ENCODE measurements at places on chromosomes 16 and 17.

GRCh38 chr16:64730261-64730660 lies 391.6 kb downstream of the CDH11 start:
- DNase-seq, result no peak

DNA sequence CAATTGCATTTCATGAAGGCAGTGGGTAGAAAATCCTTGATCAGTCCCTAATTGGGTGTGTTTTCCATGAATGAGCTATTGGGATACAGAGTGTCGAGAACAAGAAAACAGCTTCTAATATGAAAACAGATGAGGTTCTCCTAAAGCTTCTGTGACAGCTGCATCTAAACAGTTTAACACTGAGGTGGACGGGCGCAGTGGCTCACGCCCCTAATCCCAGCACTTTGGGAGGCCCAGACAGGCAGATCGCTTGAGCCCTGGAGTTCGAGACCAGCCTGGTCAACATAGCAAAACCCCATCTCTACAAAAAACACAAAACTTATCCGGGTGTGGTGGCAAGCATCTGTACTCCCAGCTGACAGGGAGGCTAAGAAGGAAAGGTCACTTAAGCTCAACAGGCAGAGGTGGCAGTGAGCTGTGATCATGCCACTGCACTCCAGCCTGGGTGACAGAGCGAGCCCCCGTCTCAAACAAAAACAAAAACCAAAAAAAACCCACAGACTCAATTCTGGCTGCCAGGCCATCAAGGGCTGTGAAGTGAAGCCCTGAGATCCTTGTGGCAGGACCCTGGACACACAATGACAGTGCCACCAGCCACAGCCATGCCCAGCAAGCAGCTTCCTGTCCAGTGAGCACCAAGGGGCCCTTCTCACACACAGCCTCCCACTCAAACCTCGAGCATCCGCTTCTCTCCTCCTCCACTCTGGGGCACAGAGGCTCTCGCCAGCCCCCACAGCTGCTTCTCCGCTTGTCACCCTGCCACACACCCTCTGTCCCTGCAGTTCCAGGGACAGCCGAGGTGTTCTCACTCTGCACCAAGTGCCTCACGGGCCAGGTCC lies 44.0 kb downstream of the ANKRD11 start:
- no peak for DNase-seq

- no peak for DNase-seq
These were observed 4.3 kb upstream of the ODAD4 start for GRCh38 chr17:41925991-41926590.

- no peak for DNase-seq
These were observed 63.0 kb downstream of the MAF start for GRCh38 chr16:79537584-79537983.

DNA sequence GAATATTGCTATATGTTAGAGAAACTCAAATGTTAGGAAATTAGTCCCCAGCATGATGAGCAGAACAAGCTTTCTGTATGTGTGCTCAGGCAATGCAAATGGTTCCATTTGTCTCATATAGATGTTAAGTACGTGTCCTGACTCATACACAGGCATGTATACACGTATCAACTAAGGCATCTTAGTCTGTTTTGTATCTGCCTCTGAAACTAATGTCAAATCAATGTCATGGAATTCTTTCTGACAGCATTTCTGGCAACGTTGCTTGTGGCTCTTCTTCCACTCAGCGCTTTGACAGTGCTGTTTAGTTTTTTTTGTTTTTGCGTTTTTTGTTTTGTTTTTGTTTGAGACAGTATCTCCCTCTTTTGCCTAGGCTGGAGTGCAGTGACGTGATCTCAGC lies 111.9 kb downstream of the CNTNAP4 start:
- DNase-seq, result no peak

GRCh38 chr16:13621639-13622038 lies 298.3 kb upstream of the ERCC4 start:
- DNase-seq, result no peak

DNA sequence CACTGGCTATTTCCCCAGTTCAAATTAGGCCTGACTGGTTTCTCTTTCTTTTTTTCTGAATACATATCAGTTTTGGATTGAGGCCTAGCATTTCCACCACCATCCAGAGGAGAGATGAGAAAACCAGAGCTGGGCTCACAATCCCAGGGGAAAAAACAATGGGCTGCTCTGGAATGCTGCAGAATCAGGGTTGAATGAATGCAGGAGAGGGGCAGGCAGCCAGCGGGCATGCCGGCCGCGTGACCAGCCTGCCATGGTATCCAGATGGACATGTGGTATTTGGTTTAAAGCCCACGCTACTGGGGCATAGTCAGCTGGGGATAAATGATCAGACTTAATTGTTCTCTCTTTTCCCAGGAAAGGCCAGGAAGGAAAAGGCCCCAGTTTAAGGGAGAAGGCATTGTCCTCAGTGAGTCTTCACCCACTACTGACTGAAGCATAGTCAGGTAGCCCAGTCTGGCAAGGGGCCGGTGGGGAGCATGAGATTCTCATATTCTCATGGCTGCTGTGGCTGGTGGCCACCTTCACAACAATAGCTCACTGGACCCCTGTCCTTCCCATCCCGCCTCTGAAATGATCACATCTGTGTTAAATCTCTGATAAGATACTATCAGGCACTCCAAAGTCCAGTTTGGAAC lies 38.7 kb upstream of the RHOT1 start:
- DNase-seq, result no peak

DNA sequence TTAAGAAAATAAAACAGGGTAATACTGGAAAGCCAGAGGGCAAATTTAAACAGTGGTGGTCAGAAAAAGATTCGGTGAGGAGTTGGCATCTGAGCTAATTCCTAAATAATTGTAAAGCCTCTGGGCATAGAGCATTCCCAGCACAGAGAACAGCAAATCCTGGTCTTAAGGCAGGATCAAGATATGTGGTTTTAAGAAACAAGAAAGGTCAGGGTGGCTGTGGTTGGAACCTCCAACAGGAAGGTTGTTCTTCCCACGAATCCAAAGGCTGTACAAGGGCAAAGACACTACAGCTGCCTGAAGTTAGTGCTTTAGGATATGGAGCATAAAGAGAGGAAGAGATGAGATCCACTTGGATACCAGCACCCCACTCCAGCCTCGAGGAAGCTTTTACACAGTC lies 114.6 kb downstream of the ZNF18 start:
- DNase-seq, result no peak

DNA sequence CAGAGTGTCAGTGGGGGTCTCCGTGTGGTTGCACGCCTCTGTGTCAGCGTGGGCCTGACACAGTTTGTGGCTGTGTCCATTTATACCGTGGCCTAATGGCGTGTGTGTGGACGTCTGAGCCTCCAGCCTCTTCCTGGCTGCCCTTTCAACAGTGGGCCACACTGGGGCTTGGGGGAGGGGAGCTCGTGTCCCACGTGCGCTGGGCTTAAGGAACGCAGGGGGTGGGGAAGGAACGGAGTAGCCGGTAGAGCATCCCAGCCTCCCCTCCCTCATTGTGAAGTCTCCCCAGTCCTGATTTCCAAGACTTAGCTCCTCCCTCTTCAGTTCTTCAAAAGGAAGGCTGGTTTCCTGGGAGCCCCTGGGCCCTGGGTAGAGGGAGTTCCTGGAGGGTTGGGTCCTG lies 9.5 kb upstream of the HES7 start:
- DNase-seq, result no peak

DNA sequence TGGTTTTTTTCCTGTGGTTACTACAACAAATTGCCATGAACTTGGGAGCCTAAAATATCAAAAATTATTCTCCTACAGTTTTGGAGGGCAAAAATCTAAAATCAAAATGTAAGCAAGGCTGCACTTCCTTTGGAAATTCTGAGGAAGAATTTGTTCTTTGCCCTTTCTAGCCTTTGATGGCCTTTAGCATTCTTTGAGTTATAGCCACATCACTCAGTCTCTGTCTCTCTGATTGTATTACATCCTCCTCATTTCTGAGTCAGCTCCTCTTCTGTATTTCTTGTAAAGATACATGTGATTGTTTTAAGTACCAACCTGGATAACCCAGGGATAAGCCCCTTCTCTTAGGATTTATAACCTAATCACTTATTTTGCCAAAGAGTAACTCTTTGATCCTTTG lies 282.0 kb downstream of the BCAS3 start:
- no peak for DNase-seq

- DNase-seq, result no peak
These were observed 19.9 kb downstream of the CFAP20 start for GRCh38 chr16:58109330-58109729.

DNA sequence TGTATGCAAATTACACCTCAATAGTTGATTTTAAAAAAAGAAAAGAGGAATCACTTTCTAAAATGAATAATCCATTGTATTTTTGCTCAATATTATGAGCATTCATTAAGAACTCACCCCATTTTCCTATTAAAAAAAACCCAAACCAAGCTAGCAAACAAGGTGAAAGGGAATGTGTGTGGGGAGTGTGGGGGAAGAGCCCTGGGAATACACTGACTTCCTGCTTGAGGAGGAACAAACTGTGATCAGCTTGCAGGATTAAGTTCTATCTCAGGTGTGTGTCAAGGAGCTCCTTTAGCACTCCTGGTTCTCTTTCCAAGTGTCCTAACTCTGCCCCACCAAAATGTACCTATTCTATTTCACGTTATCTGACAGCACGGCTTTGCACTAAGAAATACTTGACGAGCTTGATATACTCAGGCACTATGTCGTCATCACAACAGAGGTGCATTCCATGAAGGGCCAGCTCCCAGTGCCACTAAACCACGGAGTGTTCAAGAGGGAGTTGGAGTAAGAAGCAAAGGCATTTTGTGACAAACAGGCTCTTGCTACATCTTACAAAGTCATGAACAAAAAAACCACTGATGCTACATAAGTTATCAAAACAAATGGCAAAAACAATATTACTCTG lies 73.2 kb downstream of the MYH10 start:
- no peak for DNase-seq

GRCh38 chr16:17204206-17204605 lies 266.6 kb downstream of the XYLT1 start:
- no peak for DNase-seq

- no peak for DNase-seq
These were observed 79.3 kb downstream of the CACNG1 start for GRCh38 chr17:67123699-67124098.

GRCh38 chr17:64223931-64224629 lies 39.0 kb downstream of the TEX2 start:
- no peak for DNase-seq

GRCh38 chr17:77451894-77452852 lies 311.4 kb downstream of the SEC14L1 start:
- DNase-seq, result peak; percentile 63
